ENCODE measurements at places on chromosomes 16 and 17.

DNA sequence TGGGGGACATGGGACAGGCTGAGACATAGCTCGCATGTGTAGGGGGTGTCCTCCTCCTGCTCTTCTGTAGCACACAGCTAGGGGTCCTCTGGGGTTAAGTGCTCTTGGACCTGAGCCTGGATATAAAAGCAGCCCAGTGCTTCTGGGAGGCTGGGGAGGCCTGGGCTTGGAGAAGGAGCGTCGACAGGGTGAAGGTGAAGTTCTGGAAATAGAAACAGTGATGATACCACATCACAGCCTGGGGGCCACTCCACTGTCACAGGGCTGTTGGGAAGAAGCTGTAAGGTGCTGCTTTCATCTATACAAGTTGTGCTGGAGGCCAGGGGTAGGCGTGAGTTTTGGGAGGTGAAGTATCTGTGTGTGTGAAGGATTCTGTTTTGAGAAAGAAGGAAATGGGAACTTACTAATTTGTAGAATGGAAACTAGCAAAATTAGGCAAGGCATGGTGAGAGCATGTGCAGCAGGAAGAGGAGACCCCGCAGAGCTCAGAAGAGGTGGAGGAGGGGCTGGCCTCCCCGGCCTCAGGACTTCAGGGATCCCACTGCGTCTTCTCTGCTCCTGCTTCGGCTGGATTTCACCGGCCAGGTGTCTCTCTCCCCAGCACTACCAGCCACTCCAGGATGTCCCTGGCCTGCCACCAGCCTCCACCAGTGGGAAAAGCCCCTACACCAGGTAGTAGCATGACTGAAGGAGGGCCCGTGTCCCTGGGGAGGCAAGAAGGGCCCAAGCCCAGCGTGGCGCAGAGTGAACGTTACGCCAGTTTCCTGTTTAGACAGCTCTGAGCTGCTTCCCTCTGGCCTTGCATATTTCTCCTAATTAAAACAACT lies 19.4 kb downstream of the PLCG2 start:
- DNase-seq, result no peak

GRCh38 chr16:68000450-68000849 lies 1.2 kb upstream of the DPEP2 start:
- DNase-seq, result no peak

GRCh38 chr17:32265192-32265923 lies at the start of gene RHBDL3:
Gene RHBDL3 (plus strand): TSS chr17:32265832. CDS start chr17:32266190, 358 bp downstream.
- no peak for DNase-seq

DNA sequence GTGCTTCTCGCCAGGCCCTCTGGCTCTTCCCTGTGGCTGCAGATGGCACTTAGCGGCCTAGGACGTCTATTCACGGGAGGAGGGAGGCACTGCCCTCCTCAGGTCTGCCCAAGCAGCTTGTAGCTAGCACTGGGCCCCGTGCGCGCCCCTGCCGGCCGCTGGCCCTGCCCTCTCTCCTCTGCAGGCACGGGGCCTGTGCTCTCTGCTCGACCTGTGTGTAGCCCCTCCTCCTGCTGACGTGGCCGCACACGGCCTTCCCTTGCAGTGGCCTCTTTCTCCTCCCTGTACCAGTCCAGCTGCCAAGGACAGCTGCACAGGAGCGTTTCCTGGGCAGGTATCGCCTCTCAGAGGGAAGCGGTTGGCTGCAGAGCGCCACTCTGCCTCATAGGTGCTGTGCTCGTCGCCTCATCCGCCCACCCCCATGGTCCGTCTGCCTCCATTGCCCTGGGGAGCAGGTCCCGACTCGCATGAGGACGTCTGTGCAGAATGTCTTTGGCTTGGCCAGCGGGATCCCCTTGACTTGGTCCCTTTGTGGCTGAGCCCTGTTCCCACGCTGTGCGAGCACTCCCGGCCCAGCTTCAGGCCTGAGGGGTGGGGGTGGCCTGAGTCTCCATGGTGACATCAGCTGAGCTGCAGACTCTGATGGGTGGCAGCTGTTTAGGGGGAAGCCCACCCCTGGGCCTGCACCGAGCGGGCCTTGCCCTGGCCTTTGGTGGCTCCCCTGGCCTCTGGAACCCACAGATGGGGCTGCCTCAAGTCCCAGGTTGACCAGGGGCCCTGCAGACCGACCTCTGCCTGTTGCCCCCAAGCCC lies 34.6 kb downstream of the TSC2 start:
- DNase-seq, result no peak

DNA sequence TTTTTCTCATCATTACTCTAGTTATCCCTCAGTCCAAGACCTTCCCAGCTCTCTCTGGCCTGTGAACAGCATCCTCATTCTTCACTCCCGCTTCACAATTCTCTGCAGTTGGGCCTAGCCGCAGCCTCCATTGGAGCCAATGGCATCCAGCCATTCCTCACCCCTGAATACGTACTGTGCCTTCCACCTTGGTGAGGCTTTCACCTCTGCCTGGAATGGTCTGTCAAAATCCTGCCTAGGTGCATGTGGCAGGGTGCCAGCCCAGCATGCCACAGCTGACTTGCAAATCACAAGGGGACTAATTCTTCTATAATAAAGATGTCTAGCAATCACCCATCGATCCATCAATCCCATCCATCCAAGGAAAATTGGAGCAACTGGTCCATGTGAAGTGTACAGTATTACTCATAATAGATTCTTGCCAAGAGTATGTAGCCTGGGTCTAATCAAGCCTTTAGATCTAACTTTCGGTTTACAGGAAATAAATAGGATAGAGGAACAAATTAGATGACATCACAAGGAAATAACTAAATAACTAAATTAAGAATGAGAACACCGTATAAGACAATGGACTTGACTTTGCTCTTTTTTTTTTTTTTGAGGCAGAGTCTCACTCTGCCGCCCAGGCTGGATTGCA lies 5.1 kb upstream of the CX3CL1 start:
- no peak for DNase-seq

DNA sequence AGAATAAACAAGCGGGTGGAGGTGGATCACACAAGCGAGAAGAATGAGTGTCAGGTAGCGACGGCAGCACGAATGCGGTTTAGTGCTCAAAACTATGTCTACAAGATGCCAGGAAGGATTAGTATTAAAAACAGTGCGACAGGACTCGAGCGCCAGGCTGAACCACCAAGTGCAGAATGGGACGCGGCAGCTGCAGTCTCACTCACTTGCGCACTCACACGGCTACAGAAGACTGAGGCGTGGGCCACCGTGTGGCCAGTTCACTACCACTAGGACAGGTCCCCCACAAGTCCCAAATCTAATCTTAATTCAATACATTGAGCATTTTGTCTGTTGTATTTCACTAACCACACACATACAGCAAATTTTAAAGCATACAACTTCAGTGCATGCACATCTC lies 35.7 kb upstream of the TRAP1 start:
- no peak for DNase-seq

DNA sequence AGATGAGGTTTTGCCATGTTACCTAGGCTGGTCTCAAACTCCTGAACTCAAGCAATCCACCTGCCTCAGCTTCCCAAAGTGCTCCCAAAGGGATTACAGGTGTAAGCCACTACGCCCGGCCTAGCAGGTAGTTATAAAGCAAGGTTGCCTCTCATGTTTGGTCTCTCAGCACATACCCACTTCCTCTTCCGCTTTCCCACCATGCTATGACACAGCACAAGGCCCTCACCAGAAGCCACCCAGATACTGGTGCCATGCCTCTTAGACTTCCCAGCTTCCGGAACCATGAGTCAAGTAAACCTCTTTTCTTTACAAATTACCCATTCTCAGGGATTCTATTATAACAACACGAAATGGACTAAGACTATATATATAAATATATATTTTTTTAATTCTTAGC lies 143.6 kb downstream of the COPRS start:
- no peak for DNase-seq

GRCh38 chr16:71769222-71769621 lies 39.4 kb downstream of the AP1G1 start:
- DNase-seq, result no peak

GRCh38 chr17:66807182-66807581 lies 27.7 kb upstream of the CACNG5 start:
- no peak for DNase-seq

DNA sequence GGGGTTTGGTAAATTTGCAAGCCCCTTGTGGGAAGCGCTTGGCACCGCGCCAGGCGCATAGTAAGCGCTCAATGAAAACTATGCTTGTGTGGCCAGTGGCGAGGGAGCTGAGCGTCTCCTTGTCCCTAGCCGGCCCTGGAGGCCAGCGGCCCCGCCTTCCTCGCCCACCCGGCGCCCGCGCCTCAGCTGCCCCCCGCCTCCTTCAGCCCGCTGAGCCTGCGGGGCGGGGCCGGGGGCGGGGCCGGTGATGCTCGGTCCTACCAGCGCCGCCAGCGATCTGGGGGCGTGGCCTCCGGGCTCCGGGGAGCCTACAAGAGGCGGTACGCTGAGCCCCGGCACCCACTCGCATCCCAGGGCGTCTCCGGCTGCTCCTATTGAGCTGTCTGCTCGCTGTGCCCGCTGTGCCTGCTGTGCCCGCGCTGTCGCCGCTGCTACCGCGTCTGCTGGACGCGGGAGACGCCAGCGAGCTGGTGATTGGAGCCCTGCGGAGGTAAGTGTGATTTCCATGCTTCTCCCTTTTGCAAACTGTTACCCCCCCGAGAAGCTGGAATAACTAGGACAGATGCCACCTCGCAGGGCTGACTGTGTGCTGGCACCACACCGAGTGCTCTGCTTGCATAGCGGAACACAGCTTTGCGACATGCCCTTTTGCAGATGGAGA lies at the start of gene CRISPLD2:
Gene CRISPLD2 (plus strand): TSS at position 342 of the 661 bp plus-strand sequence. CDS start 18,511 bp downstream, outside the sequence.
- DNase-seq, result peak; percentile 81

- DNase-seq, result no peak
Measured at GRCh38 chr16:49469311-49469670, 95.7 kb downstream of the C16orf78 start.

- DNase-seq, result no peak
Measured at GRCh38 chr17:1206026-1206777, 26.4 kb upstream of the ABR start.

DNA sequence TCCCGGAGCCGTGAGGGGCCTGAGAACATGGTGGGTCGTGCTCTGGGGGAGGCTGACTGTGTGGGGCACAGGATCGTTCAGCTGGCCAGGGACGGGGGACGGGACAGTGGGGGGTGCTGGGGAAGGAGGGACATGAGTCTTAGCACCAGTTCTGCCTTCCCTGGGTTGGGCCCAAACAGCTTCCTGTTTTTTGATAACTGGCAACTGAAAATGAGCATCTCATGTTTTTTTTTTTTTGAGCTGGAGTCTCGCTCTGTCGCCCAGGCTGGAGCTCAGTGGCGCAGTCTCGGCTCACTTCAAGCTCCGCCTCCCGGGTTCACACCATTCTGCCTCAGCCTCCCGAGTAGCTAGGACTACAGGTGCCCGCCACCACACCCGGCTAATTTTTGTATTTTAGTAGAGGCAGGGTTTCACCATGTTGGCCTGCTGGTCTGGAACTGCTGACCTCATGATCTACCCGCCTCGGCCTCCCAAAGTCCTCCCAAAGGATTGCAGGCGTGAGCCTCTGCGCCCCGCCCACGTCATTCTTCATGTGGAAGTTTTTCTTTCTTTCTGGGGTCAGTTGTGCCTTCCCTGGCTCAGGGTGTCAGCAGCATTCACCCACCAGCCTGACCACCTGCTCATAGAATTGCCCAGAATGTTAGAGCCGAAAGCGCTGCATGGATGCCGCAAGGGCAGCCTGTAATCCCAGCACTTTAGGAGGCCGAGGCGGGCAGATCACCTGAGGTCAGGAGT lies 6.4 kb downstream of the ASPSCR1 start:
- no peak for DNase-seq

DNA sequence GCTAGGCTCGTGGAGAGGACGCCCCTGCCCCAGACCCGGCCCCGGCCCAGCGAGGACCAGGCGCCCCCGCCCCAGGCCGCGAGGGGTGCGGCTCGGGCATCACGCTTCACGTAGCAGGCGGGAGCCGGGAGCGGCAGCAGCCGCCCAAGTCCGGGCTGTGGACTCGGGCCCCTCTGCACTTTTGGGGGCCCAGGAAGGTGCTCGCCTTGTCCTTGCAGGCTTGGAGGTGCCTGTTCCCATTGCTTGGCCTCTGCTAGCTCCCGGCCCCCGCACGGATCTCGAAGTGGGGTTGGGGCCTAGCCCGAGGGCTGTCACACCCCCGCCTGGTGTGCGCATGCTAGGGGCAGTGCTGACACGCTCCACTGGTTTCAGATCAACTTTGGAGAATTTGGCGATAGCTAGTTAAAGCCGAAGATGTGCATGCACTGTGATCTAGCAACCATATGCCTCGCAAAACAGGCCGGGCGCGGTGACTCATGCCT lies 55.7 kb downstream of the WSB1 start:
- peak; percentile 35 for DNase-seq

DNA sequence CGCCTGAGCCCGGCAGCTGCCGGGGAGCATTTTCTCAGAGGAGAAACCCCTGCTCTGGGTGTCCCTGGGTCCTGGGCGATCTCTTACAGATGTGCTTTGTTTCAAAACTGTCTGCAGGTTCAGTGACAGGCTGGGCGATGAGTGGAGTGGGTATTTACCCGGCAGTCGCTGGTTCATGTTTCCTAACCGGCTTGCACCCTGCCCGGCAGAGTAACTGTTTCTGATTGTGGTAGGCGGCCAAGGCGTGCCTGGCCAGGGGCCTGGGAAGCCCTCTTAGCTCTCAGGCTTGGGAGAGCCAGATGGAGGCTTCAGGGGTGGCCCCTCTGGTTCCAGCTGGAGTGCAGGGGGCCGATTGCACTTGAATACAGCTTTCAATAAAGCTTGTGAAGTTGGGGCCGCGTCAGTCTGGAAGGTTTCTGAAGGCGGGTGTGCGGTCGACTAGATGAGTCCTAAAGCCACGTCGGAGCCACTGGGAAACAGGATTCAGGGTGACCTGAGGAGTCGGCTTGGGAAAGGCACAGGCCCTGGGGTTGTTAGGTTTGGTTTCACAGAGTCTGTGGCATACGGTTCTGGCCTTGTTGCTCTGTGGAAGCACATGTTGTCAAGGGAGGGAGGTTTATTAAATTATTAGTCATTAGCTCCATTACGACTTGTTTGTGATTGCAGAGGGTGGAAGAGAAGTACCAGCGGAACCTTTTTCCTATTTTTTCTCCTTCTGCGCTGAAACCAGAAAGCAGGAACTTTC lies 1.4 kb downstream of the BAIAP2 start:
- DNase-seq, result no peak

GRCh38 chr17:80990921-80991644 lies 558 bp upstream of the CHMP6 start:
- no peak for DNase-seq

DNA sequence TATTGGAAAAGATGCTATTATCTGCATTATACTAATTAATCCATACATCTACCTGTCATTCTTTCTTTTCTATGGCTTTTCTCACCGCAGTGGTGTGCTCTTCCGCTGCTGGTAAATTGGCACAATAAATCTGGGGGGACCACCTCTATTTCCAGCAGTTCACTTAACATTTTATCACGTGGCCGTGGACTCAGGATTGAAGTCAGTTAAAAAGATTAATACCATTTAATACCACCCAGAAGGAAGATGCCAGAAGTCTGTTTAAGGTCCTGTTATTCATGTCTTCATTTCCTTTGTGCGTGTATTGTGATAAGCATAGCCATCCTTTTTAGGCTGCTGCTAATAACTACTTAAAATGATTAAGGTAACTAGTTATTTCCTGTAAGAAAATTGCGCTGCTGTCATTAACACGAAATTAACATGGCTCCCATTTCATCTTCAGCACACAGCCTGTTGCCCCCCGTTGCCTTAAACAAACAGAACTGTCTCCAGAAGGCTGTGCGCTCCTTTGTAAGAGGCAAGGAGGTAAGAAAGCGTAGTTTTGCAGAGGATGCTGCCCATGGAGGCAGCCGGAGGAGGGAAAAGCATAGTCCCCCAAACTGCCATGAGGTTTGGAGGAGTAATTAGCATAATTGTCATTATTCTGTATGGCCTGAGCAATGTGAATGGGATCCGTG lies 414.4 kb downstream of the UTP18 start:
- no peak for DNase-seq
